Left lung (tissue), 14 donors: ENCODE measurements at places on chromosomes 2 and 18. TPM values are rescaled to one million over a fixed set of nuclear protein-coding genes. Genes with fewer than 3 reads are reported as not detected.

- DNase-seq: no peak
Measured at GRCh38 chr18:76572518-76573247, 77.6 kb upstream of the ZNF516 start.

DNA sequence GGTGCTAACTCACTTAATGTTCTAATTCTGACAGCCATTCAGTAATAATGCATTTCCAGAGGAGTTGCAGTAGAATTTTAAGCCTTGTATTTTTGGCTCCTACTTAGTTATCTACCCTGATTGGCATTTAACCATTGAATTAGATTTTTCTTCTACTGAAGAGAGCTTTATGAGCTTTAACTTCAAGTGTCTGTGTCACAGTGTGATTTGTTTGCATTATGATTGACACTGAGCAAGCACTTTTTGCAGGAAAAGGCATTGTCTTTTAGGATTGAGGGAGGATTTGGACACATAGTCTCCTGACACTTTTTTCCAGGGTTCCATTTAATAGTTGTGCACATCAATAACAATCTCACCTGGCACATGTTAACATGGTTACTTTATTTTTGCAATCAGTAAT lies 26.7 kb downstream of the LYPD6 start:
- no peak for DNase-seq

DNA sequence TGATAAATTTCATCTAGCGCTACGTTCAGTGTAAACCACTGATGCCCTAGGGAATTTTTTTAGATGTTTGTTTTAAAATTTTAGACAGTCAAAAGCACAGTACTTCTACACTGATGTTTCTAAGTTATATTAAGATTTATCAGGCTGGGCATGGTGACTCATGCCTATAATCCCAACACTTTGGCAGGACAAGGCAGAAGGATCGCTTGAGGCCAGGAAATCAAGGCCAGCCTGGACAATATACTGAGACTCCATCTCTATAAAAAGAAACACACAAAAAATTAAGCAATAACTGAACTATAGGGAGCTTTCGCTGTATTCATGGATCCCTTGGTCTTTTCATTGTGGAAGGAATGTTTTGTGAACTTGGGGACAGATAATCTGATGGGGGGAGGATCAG lies 50.6 kb upstream of the MAPRE2 start:
- no peak for DNase-seq

DNA sequence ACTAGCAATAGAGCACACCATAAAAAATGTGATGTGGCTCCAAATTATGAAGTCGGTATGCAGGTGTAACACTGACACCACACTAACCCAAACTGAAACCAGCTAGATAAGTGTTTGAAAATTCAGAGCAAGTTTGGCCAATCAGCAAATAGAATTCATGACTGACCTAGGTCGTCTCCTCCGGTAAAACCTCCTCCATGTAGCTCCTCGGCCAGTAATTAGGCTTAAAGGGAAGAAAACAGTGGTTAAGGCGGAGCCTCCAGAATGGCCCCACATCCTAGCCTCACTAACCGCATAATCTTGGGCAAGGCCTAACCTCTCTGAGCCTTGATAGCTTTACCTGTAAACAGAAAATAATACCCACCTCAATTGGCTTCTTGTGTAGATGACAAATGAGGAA lies 30.1 kb downstream of the C1D start:
- DNase-seq: no peak

DNA sequence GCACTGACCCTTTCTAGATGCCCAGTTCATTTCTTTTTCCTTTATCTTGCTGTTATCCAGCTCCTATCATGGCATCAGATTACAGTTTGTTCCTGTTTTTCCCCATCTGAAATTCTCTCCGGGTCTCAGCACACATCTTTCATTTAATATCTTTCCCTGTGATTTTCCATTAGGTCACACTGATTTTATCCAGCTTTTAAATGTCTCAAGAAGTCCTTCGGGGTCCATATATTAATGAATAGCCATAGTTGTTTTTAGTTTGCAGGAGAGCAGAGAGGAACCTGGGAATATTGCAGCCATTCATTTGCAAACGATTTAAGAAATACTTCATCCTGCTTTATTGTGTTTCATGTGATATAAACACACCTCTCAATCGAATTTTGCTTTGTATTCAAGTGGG lies 374.2 kb downstream of the TDRD15 start:
- DNase-seq: no peak

DNA sequence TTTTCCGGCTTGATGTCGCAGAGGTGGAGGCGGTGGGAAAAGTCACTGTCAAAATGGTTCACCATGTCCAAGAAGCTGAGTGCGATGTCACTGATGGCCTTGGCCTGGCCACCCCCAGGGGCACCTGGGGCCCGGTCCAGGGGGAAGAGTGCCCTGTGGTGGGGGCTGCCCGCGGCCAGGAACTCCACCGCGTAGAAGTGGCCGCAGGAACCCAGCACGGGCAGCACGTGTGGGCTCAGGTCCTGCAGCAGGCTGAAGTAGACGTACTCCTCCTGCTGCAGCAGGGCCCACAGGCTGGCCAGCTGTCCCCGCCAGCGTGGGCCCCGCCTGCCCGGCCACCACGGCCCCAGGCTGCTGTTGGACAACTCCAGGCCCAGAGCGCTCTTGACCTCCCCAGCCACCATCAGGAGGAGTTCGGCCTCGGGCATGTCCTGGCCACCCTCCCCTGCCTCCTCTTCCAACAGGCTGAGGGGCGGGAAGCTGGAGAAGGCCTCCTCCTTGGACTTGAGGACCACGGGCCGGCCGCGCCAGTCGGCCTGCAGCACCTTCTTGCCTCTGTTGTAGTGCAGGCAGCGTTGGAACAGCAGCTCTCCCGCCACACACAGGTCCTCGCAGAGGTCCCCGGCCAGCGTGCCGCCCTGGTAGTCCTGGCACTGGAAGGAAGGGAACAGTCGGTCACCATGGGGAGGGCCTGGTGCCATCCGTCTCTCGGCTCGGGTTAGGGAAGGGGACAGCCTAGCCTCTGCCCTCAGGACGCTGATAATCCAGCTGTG lies 10.3 kb downstream of the DIPK1C start:
- DNase-seq: no peak

DNA sequence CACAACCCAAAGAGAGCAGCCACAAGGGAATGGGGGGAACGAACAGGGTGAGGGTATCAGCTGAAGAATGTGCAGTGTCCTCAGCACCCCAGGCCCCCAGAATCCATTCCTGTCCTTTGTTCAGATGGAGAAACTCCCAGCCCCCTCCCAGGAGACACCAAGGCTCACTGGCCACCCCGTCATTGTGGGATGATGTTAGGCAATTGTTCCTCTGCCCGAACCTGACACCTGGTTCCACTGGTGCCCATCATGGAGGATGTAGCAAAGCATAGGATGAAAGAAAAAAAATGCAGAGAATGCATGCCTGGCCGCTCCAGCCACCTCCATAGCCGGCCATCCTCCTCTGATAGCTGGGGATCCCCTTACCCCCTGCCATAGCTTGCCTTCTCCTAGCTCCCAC lies 197.3 kb upstream of the TWIST2 start:
- DNase-seq: no peak

GRCh38 chr18:51824746-51825145 lies 515.3 kb upstream of the DCC start:
- no peak for DNase-seq

DNA sequence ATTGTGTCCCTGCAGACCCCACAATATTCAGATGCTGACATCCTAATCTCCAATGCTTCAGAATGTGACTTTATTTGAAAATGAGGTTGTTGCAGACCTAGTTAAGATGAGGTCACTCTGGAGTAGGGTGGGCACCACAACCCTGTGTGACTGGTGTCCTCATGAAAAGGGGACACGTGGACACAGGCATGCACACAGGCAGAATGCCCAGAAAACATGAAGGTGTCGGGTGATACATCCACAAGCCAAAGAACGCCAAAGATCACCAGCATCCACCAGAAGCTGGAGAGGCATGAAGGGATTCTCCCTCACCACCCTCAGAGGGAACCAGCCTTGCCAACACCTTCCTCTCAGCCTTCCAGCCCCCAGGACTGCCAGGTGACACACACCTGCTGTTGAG lies 69.3 kb downstream of the AFF3 start:
- DNase-seq: no peak

DNA sequence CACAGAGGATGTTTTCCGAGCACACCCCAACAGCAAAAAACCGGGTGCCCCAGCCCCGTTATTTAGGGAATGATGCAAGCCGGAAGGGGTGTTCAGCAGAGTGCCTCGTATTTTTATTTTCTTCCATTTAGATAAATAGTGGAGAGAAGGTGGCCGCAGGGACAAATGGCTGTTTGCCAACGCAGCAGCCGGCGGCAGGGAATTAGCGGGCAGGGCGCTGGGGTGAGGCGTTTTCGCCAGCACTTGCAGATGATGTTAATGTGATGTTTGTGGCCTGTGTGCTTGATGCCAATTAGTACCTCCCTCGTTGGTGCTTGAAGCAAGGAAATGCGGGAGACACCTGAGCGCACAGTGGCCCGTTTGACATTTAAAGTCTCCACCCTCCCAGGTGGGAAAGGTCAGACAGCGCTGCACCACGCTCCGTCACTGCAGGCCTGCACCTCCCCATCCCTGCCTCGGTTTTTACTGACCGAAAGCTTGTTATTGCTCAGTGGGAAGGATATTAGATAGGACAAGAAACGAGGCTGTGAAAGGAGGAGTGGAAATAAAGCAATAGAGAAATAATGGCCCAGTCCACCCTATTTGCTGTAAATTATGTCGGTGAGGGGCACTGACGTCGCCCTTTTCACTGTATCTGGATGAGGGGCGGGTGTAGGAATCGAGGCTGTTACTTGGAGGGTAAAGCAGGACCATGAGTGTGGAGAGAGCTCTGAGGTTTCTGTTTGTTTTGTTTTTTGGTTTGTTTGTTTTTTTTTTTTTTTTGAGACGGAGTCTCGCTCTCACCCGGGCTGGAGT lies 39.1 kb downstream of the NFATC1 start:
- DNase-seq: no peak

DNA sequence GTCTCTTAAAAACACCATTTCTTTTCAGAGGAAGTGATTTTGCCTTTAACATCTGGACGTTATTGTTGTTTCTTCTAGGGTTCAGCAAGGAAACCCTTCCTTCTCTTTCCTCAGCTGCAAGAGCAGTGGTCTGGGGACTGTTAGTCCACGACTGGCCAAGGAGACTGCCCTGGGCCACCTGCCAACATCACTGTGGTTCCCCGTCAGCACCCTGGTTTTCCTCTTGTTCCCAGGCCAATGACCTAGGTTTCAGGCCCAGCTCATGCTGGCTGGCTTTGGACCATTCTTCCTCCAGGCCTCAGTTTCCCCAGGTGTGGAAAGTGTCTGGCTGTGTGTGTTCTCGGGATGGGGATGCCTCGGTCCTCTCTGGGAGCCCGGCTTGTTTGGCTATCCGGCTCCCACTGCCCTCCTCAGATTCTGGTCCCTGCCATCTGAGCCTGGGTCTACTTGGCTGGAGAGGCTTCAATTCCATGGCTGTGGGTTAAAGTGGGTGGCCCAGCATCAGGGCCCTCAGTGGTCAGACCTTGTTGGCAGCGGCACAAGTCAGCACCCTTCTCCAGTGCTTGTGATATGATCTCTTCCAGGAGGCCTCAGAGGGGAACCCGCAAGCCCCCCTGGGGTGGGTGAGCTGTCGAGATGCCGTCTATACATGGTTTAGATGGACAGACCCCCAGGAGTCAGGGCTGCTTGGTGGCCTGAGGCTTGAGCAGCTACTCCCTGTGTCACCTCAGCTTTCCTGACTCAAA lies 234.3 kb upstream of the HS6ST1 start:
- DNase-seq: no peak

DNA sequence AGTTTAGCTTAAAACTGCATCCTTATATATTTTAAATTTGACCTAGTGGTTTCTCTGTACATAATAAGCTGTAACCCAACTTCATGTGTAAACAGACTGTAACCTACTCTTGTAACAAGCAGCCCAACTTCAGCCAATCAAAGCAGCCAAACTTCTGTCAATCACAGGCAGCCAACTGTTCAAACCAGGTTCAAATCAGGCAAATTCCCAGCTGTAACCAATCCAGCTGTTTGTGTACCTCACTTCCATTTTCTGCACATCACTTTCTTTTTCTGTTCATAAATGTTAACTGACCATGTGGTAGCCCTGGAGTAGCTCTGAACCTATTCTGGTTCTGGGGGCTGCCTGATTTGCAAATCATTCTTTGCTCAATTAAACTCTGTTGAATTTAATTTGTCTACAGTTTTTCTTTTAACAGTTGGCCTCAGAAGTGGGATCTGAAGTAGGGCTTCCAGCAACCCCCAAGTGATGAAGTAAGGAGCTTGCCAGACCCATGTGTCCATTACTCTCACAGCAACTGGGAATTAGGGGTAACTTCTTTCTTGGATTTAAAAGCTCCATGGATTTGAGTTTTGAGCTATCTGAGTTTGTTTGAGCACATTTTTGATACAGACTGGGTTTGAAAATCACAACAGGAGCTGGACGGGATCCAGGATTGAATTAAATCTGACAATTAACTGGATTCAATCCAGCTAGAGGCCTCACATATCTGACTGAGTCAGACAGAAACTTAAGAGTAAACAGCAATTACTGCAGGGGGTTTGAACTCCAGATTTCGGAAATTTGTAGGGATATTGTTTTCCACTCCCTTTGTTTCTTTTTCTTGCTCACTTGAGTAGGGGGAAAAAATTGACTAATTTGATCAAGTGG lies 1569.7 kb upstream of the SLC39A10 start:
- no peak for DNase-seq

- DNase-seq: no peak
Measured at GRCh38 chr2:108323619-108324018, 34.9 kb downstream of the SULT1C2 start.

- no peak for DNase-seq
Measured at GRCh38 chr2:43160778-43161177, 65.6 kb downstream of the ZFP36L2 start.

- DNase-seq: peak; percentile 19
Measured at GRCh38 chr2:1492711-1493430, 79.6 kb downstream of the TPO start.

DNA sequence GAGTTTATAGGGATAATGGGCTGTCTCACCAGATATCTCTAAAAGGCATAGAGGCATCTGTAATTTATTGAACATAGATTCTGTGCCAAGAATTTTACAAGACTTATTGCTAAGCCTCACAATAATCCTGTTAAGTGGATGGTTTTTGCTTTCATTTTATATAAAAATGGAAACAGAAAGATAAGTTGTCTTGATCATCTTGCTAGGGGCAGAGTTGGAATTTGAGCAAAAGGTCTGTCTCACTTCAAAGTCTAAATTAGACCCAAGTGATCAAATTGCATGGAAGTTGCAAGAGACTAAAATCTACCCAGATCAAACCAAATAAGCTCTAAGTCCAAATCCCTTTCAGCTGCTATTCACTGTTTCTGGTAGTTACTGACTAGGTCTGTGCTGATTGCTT lies 95.3 kb upstream of the SOX11 start:
- DNase-seq: no peak

- DNase-seq: no peak
Measured at GRCh38 chr18:24414349-24415003, 12.0 kb upstream of the IMPACT start.

DNA sequence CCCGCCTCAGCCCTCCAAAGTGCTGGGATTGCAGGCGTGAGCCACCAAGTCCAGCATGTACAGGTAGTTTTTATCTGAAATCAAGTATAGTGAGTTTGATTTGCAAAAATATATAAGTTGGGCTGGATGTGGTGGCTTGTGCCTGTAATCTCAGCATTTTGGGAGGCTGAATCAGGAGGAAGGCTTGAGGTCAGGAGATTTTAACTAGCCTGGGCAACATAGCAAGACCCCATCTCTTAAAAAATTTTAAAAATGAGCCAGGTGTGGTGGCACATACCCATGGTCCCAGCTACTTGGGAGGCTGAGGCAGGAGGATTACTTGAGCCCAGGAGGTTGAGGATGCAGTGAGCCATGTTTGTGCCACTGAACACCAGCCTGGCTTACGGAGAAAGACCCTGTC lies 5.6 kb upstream of the GALM start:
- no peak for DNase-seq

Gene UCN
- polyA plus RNA-seq: 2.4 TPM

Gene SH3RF3
- 9.3 TPM for polyA plus RNA-seq

Gene SKOR2
- not detected for polyA plus RNA-seq

Gene TMEM37
- 26.1 TPM for polyA plus RNA-seq

Gene MAT2A
- 300 TPM for polyA plus RNA-seq

Gene AUP1
- 82.1 TPM for polyA plus RNA-seq
